ENCODE measurements at places on chromosomes 4 and X.

DNA sequence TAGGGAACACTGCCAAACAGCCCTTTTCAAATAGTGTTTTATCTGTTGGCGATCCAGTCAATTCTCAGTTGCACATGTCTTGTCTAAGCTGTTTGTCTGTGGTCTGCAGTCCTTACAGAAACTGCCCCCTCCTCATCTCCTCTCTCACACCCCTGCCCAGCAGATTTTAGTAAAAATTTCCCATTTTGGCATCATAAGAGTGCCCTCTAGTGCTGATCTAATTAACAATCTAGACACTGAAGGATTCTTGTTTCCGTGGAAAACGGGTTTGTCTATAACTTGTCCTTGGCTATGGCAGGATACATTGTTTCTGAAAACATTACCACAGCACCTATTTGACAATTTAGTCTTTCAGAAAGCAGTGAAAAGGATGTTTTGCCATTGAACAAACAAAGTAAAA, 227.2 kb upstream of the MBNL3 start:
- H3K27ac ChIP-seq: no peak overlapping the region
- no peaks in the 10 kb centered on the region for H3K27me3 ChIP-seq
- no peak for DNase-seq
- no peaks in the 10 kb centered on the region for H3K4me1 ChIP-seq
- H3K4me3 ChIP-seq: no peak overlapping the region

DNA sequence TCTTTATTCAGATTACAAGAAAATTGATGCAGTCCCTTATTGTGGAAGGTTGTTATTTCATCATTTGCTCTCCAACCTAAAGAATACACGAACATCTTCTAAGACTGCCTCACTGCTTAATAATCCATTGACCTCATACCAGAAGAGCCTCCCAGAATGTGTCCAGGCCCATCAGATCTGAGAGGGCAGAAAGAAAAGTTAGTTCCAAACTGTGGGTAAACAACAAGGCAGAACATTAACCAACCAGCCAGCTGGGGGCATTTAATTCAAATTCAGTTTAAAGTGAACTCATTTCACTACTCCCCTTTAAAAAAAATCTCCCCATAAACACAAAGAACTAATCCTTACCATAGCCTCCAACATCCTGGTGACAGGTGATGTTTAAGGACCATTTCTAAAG, 13.8 kb downstream of the GPC4 start:
- no peaks in the 10 kb centered on the region for H3K36me3 ChIP-seq
- no peak overlapping the region for H3K4me3 ChIP-seq
- no peaks in the 10 kb centered on the region for H3K27me3 ChIP-seq
- peaks cover 7% of the 10 kb centered on the region for H3K4me1 ChIP-seq

- H3K27ac ChIP-seq: no peak overlapping the region
- no peak for DNase-seq
- H3K4me1 ChIP-seq: no peaks in the 10 kb centered on the region
- peaks cover 18% of the 10 kb centered on the region for H3K27me3 ChIP-seq
- H3K4me3 ChIP-seq: no peak overlapping the region
Measured at GRCh38 chr4:168527560-168527959, 30.7 kb downstream of the PALLD start.

DNA sequence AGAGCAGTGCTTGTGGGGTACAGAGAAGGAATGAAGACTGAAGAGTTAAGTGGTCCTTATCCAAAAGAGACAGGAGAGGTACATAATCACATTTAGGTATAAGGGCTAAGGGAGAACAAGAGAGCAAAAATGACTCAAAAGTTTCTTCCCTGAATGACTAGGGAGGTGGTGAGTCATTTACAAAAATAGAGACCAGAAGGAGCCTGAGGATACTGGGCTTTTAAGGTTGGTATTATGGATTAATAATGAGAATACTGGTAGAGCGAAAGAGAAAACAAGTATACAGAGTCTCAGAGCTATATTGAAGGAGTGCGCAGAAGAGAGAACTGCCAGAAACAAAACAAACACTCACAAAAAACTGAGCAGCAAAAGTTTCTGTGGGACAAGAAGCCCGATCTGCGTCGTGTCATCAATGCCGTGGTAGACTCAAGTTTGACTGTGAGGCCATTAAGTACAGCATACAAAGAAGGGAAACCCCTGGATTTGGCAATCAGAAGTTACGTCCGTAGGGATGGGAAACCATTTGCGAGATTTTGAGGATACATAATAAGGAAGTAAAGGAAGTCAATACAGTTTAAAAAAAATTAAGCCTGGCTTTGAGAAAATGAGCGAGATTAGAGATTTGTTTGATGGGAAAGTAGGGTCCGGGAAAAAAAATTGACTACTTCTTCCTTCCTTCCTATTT, 129.1 kb upstream of the STIM2 start:
- peaks cover 5% of the 10 kb centered on the region for H3K36me3 ChIP-seq
- peaks cover 3% of the 10 kb centered on the region for H3K27me3 ChIP-seq
- no peak overlapping the region for H3K4me3 ChIP-seq
- H3K4me1 ChIP-seq: peaks cover 11% of the 10 kb centered on the region
- no peak overlapping the region for H3K27ac ChIP-seq

DNA sequence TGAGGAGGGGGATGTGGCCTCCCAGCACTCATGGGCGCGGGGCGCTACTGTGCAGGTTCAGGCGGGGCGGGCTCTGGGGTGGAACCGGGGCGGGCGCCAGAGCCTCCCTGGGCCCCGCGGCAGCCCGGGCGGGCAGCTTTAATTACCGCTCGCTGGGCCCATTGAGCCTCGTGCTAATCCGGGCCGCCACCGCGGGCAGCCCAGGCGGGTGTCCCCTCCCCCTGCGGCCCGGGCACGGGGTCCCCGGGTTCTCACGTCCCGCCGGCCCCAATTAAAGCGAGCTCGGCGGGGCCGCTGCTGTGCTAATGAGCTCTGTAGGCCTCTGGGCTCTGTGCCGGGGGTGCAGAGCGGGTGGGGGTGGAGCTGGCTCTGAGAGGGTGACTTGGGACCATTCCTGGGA, 22.8 kb upstream of the FGFR3 start:
- H3K27me3 ChIP-seq: peaks cover 10% of the 10 kb centered on the region
- no peaks in the 10 kb centered on the region for H3K36me3 ChIP-seq
- H3K4me1 ChIP-seq: no peaks in the 10 kb centered on the region

DNA sequence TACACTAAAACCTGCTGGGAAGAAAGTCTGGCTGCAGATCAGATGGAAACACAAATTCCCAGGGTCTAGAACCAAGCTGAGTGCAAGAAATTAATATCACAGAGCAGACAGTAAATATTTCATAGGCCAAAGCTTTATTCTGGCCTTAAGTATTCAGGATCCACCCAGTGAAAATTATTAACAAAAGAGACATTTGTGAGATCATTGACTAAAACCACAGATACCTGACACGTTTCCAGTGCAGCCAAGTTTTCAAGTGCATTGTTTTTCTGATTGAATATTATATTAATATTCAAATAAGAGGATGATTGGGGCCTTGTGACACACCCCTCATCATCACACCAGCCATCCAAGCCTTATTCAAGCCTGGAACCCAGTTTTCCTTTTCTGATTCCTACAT, 10.3 kb downstream of the ELOVL6 start:
- H3K4me1 ChIP-seq: peaks cover 48% of the 10 kb centered on the region
- DNase-seq: no peak
- peaks cover 30% of the 10 kb centered on the region for H3K36me3 ChIP-seq
- H3K27ac ChIP-seq: no peak overlapping the region
- no peaks in the 10 kb centered on the region for H3K27me3 ChIP-seq

- no peak for DNase-seq
- peaks cover 24% of the 10 kb centered on the region for H3K36me3 ChIP-seq
- no peak overlapping the region for H3K4me3 ChIP-seq
Measured at GRCh38 chrX:13658602-13659001, 5.7 kb downstream of the TCEANC start.

DNA sequence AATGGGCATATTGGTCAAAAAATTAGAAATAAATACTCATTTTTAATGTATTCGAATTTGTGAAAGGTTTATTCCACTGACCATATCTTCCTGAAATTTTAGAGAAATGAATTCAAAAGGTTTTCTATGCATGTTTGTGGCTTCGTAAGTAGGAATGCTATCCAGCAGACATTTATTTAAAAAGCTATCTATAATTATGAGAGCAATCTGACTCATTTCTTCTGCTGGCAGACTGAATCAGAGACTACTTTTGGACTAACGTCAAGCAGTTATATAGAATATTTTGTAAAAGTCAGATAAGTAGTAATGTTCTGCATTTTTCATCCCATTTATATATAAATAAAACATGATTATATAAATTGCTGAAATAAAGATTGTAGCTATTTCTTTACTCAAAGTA, 125.0 kb downstream of the SPCS3 start:
- H3K4me3 ChIP-seq: no peak overlapping the region
- no peaks in the 10 kb centered on the region for H3K27me3 ChIP-seq
- no peak for DNase-seq
- no peaks in the 10 kb centered on the region for H3K4me1 ChIP-seq
- no peaks in the 10 kb centered on the region for H3K36me3 ChIP-seq

GRCh38 chr4:143296397-143297067, 40.1 kb upstream of the GAB1 start:
- no peaks in the 10 kb centered on the region for H3K27me3 ChIP-seq
- no peak overlapping the region for H3K27ac ChIP-seq
- no peak overlapping the region for H3K4me3 ChIP-seq
- H3K36me3 ChIP-seq: no peaks in the 10 kb centered on the region
- DNase-seq: no peak
- H3K4me1 ChIP-seq: no peaks in the 10 kb centered on the region

GRCh38 chrX:16114611-16115010, 8.8 kb upstream of the GRPR start:
- no peak for DNase-seq
- H3K4me3 ChIP-seq: no peak overlapping the region
- no peaks in the 10 kb centered on the region for H3K27me3 ChIP-seq
- H3K36me3 ChIP-seq: no peaks in the 10 kb centered on the region
- H3K4me1 ChIP-seq: peaks cover 7% of the 10 kb centered on the region
- H3K27ac ChIP-seq: no peak overlapping the region

- no peak for DNase-seq
- H3K4me3 ChIP-seq: no peak overlapping the region
- H3K27me3 ChIP-seq: no peaks in the 10 kb centered on the region
- H3K27ac ChIP-seq: no peak overlapping the region
Measured at GRCh38 chrX:102892103-102892502, 45.0 kb upstream of the RAB40AL start.

GRCh38 chrX:35340465-35340864, 397.9 kb downstream of the FAM47B start:
- no peak overlapping the region for H3K27ac ChIP-seq
- no peaks in the 10 kb centered on the region for H3K27me3 ChIP-seq
- no peak overlapping the region for H3K4me3 ChIP-seq
- DNase-seq: no peak
- no peaks in the 10 kb centered on the region for H3K4me1 ChIP-seq

GRCh38 chr4:1253831-1254230, 4.9 kb upstream of the CTBP1 start:
- H3K4me1 ChIP-seq: peaks cover 51% of the 10 kb centered on the region
- no peak for DNase-seq

- H3K27ac ChIP-seq: no peak overlapping the region
- H3K27me3 ChIP-seq: no peaks in the 10 kb centered on the region
- DNase-seq: no peak
- H3K36me3 ChIP-seq: no peaks in the 10 kb centered on the region
Measured at GRCh38 chrX:52337410-52337809, 31.4 kb upstream of the XAGE2 start.

- H3K4me1 ChIP-seq: no peaks in the 10 kb centered on the region
- H3K4me3 ChIP-seq: no peak overlapping the region
- H3K27ac ChIP-seq: no peak overlapping the region
- H3K36me3 ChIP-seq: no peaks in the 10 kb centered on the region
- H3K27me3 ChIP-seq: no peaks in the 10 kb centered on the region
Measured at GRCh38 chr4:7311205-7311604, 118.9 kb downstream of the SORCS2 start.

GRCh38 chr4:118762730-118763477, 73.0 kb downstream of the SEC24D start:
- DNase-seq: no peak
- H3K4me3 ChIP-seq: no peak overlapping the region
- H3K27ac ChIP-seq: no peak overlapping the region
- H3K4me1 ChIP-seq: peaks cover 15% of the 10 kb centered on the region

DNA sequence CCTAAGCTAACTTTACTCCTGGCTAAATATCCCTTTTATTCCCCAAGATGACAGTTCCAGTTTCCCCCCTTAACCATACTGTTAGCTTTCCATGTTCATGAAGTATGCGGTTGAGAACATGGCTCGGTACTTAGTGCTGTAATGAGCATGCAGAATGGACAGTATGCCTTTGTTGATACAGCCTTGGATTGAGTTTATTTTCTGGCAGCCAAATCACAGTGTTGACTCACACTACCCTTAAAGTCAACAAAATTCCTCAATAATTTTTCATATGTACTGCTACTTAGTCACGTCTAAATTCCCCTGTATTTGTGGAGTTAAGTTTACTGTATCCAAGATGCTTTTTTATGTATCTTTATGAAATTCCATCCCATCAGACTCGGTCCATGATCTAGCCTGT, 1.4 kb upstream of the VEGFC start:
- H3K36me3 ChIP-seq: no peaks in the 10 kb centered on the region
- DNase-seq: no peak
- H3K27ac ChIP-seq: no peak overlapping the region
- H3K27me3 ChIP-seq: peaks cover 49% of the 10 kb centered on the region
- no peaks in the 10 kb centered on the region for H3K4me1 ChIP-seq

- H3K4me1 ChIP-seq: no peaks in the 10 kb centered on the region
- H3K36me3 ChIP-seq: no peaks in the 10 kb centered on the region
- H3K27ac ChIP-seq: no peak overlapping the region
- H3K4me3 ChIP-seq: no peak overlapping the region
- H3K27me3 ChIP-seq: no peaks in the 10 kb centered on the region
Measured at GRCh38 chrX:42246814-42247213, 323.5 kb upstream of the CASK start.

DNA sequence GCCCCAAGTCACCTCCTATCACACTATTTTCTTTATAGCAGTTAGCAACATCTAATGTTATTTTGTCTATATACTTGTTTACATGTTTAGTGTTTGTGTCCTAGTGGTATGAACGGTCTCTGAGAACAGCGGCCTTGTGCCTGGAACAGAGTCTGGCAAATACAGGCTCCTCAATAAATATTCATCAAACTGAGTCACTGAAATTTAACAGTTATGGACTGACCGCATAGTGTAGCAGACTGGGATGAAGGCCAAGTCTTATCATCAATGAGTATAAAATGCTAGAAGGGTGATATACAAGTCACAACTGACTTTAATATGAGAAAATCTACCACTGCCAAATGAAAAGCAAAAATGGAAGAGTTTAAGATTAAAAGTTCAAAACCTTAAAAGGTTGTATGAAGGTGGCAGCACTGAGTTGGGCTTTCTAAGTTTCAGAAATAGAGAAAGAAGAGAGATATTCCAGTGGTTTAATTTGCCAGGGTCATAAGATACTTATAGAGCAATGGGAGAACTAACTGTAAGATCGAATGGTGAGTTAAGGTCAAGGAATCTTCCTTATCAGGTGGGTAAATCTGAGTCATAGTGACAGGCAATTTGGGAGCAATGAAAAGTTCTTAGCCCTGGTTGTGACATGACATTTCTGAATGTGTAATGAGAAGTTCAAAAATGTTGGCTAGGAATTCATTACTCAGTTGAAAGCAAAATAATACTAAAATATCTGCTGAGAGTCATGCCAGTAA, 34.9 kb downstream of the ELOVL6 start:
- H3K27me3 ChIP-seq: no peaks in the 10 kb centered on the region
- no peak overlapping the region for H3K4me3 ChIP-seq
- peaks cover 28% of the 10 kb centered on the region for H3K36me3 ChIP-seq
